Mesenteric fat pad (tissue), 1 donor: ENCODE measurements at places on chromosomes 11 and 22. TPM values are rescaled to one million over a fixed set of nuclear protein-coding genes. Genes with fewer than 3 reads are reported as not detected.

DNA sequence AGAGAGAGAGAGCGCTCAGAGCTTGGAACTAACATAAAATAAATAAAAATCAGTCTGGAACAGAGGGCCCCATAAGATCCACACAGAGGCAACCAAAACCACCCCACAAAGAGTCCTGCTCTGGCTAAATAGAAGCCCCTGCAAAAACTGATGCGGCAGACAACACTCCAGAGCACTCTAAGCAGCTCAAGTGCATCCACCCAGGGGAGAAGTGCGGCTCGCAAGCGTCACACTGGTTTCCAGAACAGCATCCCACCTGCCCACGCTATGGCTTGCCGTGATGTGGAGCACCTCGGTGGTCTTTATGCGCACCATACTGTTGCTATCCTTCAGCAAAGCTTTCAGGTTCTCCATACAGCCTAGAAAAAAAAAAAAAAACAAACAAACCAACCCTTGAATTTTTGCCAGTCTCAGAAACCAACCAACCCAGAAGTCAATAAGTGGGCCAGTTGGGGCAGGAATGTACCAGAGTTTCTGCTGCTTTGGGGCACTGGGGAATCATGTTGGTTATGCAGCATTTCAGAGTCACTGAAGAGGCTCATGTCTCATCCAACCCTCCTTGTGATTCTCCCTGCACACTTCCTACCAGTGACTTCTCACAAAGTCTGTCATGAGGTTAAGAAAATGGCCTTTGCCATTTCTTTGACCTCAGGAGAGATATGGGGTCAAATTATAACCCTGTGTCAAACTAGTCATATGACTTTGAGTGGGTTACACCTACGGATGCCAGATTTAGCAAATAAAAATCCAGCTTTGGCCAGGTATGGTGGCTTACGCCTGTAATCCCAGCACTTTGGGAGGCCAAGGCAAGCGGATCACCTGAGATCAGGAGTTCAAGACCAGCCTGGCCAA is 3.0 kb downstream of the RSPH14 start:
- DNase-seq = no peak

DNA sequence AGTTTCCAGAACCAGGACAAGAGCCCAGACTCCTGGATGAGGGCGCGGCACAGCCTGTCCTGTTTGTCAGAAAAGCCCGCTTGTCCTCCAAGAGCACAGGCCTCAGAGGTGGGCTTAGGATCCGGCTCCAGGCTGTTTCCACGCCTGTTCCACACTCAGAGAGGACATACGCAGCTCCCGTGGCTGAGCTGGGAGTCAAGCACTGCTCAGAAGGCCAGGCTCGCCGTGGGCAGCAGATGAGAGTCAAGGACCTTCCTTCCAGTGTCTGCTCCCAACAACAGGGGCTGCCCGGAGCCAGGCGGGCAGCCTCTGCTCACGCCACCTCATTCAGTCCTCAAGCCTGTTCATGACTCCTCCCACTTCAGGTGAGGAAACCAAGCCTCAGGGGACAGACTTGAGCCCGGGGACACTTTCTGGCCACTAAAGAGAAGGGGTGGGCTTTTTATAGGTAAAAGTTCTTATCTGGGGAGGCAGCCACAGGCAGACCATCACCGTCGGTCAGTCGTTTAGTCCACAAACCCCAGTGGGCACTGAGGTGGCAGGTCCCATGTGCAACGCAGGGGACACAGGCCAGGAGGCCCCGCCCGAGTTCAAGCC is 3.8 kb downstream of the CYB5R3 start:
- no peak for DNase-seq

- DNase-seq = no peak
These were observed 25.6 kb upstream of the CD5 start for GRCh38 chr11:61076506-61077304.

DNA sequence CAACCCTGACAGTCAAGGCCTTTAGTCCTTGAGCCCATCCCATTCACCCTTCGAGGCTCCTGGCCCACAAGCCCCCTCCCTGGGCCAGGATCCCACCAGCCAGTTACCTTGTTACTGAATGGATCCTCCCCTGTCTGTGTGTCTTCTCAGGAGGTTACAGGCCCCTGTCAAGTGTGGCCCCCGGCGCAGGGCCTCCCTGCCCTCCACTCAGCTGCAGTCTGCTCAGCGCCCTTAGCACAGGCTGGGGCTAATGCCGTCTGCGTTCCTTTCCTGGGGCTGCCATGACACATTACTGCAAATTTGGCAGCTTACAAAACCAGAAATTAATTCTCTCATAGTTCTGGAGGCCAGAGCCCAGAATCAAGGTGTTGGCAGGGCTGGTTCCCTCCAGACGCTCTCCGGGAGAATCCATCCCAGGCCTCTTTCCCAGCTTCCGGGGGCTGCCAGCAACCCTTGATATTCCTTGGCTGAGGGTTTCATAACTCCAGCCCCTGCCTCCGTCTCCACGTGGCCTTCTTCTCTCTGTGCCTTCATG is 9.4 kb upstream of the SYT12 start:
- DNase-seq = no peak

Gene CD248
- total RNA-seq = 810 TPM

Gene SMIM35
- not detected for total RNA-seq

Gene PKNOX2
- total RNA-seq = 2.6 TPM
